ENCODE measurements at places on chromosomes 3 and 15.
A peak's percentile ranks its signal among the peaks of the same experiment; 100 is the strongest.

DNA sequence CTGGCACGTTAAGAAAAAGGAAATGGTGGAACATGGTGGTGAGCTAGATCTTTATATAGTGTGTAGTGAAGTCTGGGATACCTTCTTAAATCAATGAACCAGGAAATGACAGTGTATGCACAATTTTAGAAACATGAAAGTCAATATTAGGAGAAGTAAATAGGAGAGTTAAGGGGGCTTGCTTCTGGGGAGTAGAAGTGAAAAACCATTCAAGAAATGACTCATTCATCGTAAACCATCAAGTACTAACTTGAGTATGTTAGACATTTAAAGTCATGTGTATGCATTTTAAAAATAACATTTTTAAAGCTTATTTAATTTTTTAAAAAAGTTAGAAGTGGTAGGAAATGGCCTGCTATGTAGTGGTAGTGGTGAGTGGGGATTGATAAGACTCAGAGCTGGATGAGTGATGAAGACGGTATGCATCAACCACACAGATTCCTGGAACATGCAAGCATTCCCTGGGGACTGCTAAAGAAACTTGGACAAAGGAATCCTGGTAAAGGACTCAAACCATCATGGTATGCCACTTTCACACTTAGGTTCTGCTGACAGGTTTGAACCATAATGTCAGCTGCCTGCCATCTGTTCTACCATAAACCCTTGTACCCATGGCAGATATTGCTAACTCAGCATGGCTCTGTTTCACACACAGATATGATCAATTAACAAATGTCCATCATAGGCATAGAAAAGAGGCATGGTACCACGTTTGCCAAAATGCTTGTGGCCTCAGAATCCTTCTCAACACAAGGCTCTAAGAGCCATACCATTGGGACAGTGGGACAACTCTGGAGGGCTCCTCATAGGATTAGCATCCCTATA is 28.9 kb upstream of the MITF start:
- DNase-seq: no peak

GRCh38 chr3:140761076-140761639 is 83.3 kb downstream of the TRIM42 start:
- DNase-seq: no peak

- no peak for DNase-seq
These were observed 246.5 kb upstream of the CDIN1 start for GRCh38 chr15:36332896-36333295.

- no peak for DNase-seq
These were observed 19.2 kb upstream of the SEMA3F start for GRCh38 chr3:50135964-50136363.

DNA sequence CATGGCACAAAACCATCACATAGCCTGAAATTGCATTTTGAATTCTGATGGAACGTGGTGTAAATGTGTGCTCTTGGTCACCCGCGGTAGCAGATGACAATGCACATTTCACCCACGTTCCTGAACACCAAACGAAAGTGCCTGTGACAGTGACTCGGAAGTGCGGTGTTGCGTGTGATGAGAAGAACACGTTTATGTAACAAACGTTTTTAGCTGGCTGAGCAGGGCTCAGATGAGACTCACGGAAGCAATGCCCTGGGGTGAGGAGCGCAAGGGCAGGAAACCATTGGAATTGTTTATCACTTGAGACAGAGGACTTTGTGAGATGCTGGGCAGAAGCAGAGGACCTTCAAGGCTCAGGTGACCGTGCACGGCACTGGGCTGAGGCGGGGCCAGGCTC is 449.2 kb upstream of the CFAP20DC start:
- no peak for DNase-seq

DNA sequence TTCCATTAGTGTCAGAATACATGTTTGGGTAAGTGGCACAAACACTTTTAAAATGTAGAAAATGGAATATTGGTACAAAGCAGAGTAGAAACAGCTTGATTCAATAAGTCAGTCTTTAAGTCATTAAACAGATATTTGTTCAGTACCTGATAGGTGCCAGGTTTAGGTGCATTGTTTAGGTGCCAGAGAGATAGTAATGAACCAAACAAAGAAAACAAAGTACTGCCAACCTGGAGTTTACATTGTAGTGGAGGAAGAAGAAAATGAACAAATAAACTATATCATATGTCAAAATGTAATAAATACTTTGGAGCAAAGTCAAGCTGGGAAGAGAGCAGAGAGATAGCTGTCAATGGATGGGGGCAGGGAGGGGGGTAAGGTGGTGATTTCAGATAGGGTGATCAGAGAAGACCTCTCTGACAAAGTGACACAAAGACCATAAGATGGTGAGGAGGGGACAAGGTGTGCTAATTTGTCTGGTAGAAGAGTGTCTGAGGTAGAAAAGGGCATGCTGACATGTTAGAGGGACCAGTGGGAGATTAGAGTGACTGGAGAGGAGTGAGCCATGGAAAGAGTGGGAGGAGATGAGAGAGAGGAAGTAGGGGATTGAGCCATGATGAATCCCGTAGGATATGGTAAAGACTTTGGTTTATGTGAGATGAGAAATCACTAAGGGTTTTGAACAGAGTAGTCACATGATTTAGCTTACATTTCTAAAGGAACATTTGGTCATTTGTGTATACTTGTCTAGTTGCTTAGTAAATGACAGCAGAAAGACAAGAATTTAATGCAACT is 128.2 kb downstream of the UBE2E2 start:
- no peak for DNase-seq

GRCh38 chr3:129491794-129492193 is 36.6 kb upstream of the RHO start:
- no peak for DNase-seq

GRCh38 chr3:13415236-13415986 is 4.7 kb downstream of the NUP210 start:
- no peak for DNase-seq

GRCh38 chr3:155382396-155383042 is 89.0 kb upstream of the STRIT1 start:
- no peak for DNase-seq

GRCh38 chr15:36769098-36769497 is 189.7 kb downstream of the CDIN1 start:
- no peak for DNase-seq

DNA sequence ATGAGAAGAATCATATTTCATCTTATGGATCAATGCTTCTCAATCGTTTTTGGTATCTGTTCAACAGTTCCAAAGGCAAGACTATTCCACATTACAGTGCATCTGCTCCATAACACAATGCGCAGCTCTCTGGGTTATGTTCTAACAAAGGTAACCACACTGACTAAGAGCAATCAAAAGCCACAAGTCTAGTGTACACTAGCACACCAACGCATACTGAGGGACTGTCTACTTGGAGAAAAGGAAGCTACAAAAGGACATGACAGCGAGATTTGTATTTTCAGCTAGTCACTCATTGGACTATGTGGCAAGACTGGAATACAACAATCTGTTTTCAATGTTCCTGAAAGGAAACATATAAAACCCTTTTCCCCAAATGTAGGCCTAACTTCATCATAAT is 35.8 kb downstream of the SETD2 start:
- no peak for DNase-seq

DNA sequence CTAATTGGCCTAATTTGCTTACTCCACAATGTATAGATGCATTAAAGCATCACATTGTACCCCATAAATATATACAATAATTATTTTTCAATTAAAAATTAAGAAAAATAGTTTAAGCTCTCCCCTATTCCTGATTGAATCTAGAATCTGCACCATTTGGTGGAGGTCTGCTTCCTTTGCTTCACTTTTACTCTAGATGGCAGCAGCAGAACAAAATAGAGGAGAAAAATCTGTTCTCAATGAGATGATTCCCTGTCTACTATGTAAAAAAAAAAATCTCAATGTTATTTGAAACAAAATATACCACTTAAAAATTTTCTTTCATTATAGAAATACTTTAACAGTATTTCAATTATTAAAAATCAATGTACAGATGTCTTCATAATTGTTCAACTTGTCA is 109.6 kb upstream of the FXR1 start:
- DNase-seq: no peak

- no peak for DNase-seq
These were observed 680.6 kb downstream of the EPHA3 start for GRCh38 chr3:89787979-89788378.

DNA sequence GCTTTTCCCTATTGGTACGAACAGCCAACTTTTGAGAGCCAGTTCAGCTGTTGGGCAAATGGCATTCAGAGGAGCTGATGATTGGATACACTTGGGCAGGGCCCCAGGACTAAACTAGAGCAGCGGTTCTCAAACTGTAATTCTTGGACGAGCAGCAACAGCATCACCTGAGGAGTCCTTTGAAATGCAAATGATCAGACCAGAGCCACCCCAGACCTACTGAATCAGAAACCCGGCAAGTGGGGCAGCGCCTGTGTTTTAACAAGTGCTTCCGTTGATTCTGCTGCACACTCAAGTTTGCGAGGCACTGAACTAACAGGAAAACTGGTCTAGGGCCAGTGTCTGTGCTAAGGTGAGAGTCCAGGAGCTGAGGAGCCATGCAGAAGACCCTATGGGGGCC is 239.7 kb downstream of the UACA start:
- no peak for DNase-seq

- DNase-seq: no peak
These were observed 1.7 kb downstream of the BUB1B start for GRCh38 chr15:40162552-40162951.

GRCh38 chr3:27976933-27977332 is 254.8 kb upstream of the EOMES start:
- peak; percentile 53 for DNase-seq

DNA sequence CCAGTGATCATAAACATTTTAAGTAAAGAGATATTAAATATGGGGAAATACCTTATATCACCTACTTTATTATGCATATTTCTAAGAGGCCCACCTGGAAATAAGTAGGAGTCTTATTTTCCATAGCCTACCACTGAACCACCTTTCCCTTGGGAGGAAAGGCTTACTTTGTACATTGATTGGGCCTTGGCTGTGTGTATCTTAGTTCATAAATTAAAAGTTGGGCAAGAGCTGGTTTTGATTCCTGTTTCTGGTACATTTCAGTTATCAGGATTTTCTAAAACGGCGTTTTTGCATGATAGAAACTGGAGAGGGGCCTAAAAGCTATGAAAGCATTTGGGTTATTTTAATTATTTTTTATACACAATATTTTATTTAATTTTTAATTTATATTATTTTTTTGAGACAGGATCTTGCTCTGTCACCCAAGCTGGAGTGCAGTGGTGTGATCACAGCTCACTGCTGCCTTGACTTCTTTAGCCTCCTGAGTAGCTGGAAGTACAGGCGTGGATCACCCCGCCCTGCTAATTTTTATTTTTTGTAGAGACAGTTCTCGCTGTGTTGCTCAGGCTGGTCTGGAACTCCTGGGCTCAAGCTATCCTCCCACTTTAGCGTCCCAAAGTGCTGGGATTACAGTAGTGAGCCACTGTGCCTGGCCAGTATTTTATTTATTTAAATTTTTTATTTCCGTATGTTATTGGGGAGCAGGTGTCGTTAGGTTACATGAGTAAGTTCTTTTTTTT is 2.6 kb downstream of the GMPS start:
- no peak for DNase-seq

GRCh38 chr15:68570974-68571373 is 7.8 kb upstream of the CORO2B start:
- no peak for DNase-seq

- peak; percentile 21 for DNase-seq
These were observed 9.1 kb upstream of the GNAI2 start for GRCh38 chr3:50226888-50227389.

GRCh38 chr15:31293655-31294054 is 33.0 kb upstream of the KLF13 start:
- DNase-seq: no peak

DNA sequence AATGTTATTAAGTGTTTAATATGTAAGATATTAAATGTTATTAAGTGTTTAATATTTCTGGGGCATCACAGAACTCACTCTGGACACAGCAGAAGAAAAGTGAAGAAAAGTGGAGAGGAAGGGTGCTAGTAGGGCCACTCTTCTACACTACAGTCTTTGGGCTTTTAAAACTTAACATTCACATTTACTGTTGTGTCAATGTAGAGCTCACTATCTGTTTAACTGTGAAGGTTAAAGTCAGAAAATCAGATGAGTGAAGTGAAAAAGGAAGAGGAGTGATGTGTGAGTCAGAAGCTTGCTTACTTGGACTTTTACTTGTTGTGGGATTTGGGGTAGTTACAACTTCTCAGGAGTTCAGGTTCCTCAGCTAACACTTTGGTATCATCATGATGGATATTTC is 145.3 kb upstream of the DNAJC19 start:
- no peak for DNase-seq

GRCh38 chr3:78804251-78805037 is 963.4 kb downstream of the ROBO1 start:
- no peak for DNase-seq

DNA sequence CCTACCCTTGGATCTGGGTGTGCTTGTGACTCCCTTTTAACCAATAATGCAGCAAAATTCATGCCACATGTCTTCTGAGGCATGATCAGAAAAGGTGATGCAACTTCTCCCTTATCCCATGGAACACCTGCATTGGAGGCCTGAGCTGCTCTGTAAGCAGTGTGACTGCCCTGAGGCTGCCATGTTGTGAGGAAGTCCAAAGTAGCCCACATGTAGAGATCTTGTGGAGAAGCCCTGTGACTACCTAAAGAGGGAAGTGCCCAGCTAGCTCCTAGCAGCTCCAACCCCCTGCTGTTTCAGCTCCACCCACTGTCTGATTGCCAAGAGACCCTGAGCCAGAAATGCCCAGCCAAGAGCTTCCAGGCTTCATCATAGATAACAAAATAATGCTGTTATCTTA is 6.4 kb upstream of the NR1D2 start:
- DNase-seq: no peak

GRCh38 chr3:47475029-47475569 is 642 bp downstream of the SCAP start:
- DNase-seq: no peak

- DNase-seq: no peak
These were observed 165.8 kb downstream of the GOLIM4 start for GRCh38 chr3:167929968-167930367.

DNA sequence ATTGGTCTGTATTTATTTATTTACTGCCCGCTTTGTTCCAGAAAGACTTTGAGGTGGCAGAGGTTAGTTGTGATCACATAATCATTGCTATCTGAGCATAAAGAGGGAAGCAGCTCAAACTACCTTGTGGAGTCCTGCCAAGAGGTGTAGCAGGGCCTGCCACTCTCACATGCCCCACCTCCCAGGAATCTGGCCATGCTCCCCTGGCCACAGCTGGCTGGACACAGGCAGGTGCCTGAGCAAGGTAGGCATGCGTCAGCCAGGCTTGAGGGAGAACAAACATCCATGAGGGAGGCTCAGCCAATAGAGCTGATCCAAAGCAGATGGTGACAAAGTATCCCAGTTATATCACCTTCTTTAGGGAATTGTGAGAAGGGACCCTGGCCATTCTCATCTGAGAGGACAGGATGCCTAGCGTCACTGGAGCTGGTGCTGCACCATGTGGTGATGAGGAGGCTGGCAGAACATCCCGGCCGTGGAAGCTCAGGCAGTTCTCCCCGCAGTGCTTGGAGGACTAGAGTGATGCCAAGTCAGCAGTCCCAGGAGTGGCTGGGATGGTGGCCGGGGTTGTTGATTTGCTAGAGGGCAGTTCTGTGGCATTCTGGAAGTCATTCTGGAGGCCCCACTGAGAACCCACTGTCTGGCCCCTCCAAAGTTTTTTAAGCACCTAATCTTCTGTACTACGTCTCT is 6.8 kb upstream of the POLG start:
- DNase-seq: no peak

GRCh38 chr3:140296796-140297352 is 361.9 kb downstream of the CLSTN2 start:
- DNase-seq: no peak
